ENCODE measurements at places on chromosomes 13 and 19.

DNA sequence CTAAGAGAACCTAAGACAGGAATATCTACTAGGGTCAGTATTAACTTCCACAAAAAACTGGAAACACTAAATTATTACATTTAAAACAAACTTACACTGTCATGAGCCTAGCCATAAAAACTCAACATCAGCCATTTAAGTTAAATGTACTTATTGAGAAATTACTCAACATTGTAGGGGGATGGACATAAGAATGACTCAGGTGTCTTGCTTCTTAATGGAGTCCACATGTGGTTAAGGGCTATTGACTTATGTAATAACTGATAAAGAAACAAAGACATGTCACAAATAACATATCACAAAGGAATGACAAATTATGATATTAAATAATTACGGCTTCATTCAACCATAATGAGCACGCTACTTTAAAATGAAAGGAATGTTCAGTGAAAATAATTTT is 36.2 kb downstream of the CLDN10 start:
- DNase-seq: no peak

GRCh38 chr19:39100500-39101166 is 16.5 kb downstream of the ACP7 start:
- no peak for DNase-seq

GRCh38 chr13:50144246-50145160 is 129.3 kb downstream of the KCNRG start:
- DNase-seq: no peak

- no peak for DNase-seq
These were observed 75.1 kb downstream of the SLC15A1 start for GRCh38 chr13:98677398-98677797.

GRCh38 chr19:14821937-14822336 is 13.0 kb downstream of the OR7A5 start:
- no peak for DNase-seq

DNA sequence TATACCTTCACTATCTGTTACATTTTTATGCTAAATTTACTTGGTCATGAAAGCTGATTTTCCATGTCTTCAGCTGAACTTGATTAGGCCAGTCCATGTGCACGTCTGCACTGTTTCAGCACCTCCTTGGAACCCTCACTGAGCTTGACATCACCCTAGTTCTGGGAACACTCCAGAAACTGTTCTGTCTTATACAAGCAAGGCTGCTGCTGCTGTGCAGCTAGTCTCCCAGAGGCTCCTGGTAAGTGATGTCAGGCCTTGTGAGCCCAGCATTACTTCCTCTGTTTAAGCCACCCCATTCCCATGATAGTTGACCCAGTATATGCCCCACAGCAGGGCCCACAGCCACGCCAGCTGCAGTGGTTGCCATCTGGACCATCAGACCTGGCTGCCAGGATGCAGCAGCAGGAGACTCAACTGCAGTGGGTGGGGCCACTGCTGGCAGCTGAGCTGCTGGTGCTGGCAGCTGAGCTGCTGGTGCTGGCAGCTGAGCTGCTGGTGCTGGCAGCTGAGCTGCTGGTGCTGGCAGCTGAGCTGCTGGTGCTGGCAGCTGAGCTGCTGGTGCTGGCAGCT is 90.5 kb upstream of the AKAP11 start:
- DNase-seq: no peak

- DNase-seq: no peak
These were observed 170.7 kb upstream of the TSHZ3 start for GRCh38 chr19:31519908-31520307.

DNA sequence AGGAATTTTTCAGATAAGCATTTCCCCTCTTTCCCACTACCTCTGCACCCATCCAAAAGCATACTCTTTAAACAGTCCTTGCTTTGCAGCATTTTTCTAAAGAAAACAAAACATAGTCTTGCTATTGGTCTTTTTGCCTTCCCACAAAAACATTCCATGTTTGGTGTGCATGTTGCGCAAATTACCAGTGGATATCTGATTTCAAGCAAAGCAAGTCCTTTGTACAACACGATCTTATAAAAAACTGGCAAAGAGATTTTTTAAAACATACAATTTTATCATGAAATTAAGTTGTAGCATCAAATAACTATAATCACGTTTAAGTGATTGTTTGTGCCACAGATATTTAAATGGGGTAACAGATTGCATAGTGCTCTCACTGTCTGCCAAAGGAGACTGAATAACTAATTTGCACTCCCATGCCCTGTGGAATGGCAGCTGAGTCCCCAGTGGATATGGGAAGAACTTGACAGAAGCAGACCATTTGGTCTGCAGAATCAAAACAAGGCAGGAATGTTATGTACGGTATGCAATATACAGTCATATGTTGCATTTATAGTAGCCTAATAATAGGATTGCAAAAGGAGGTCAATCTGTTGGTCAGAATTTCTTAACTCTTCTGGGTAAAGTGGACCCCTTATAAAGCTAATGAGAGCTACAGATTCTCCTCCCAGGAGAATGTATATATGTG is 285.7 kb downstream of the TBC1D4 start:
- no peak for DNase-seq

- no peak for DNase-seq
These were observed 24.2 kb downstream of the EPN1 start for GRCh38 chr19:55699221-55699620.

- no peak for DNase-seq
These were observed 2.5 kb upstream of the PPP5C start for GRCh38 chr19:46344363-46344762.

DNA sequence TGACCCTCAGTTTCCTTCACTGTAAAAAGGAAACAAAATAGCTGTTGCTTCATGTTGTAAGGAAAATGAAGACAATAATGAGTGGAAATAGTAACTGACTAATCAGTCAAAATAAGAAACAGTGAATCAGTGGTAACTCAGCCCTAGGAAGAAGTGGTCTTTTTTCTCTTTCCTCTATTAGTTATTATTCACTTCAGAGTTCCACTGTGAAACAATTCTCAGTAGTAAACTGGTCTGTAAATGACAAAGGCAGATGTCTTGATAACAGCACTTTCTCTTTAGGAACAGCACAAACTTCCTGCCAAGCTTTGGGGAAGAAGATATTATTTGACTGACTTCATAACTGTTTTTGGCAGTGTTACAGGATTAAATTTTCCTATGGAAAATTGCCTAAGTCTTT is 600.5 kb upstream of the KLHL1 start:
- no peak for DNase-seq

- no peak for DNase-seq
These were observed 5.9 kb downstream of the MTMR6 start for GRCh38 chr13:25281193-25281934.
